Activated naive CD4-positive, alpha-beta T cell treated with Interleukin-2 at 50 U/mL for 16 hours (primary cell): ENCODE measurements at places on chromosomes 1 and 21.

GRCh38 chr1:117685936-117686806, 80.3 kb downstream of the TENT5C start:
- DNase-seq = no peak

DNA sequence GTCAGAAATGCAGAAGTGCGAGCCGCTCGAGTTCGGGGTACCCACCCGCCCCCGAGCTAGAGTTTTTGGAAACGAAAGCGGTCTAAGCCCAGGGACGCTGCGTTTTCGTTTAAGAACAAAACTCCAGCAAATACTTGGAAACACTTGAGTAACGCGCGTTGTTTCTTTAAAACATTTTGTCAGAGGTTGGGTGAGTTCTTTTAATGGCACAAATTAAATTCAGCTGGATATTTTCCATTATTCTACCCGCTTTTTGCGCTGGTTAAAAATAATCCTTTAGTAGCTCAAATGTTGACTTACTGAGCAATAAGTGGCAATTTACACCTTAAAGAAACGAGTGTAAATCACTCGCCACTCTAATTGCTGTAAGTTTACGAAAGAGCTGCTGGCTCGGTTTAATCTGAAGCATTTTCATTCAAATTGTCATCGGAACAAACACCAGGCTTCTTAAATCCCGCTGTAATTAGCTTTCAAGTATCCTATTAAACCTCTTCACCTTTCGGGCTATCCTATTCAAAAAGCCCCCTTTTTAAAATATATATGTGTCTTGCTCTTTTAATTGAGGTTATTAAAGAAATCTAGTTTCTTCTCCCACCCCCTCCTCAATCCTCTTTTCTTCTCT, 1.5 kb downstream of the LHX8 start:
- DNase-seq = no peak

GRCh38 chr21:27493542-27493941, 526.7 kb upstream of the ADAMTS5 start:
- DNase-seq = no peak

DNA sequence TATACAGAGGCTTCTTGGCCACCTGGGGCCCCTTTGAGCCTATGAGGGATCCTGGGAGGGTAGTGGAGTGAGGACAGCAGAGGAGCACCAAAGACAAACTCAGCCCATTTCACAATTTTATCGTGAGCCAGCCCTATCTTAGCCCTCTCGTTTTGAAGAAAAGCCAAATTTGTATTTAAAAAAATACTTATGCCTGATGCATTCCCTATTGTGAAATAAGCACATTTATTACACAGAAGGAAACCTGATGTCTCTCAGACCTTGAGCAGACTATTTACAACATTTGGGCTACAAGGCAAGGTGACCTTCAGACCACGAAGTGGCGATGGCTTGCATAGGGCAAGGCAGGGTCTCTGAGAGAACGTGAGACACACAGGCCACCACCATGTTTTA, 41.3 kb upstream of the H6PD start:
- no peak for DNase-seq

GRCh38 chr1:152165286-152166077, 6.5 kb upstream of the RPTN start:
- DNase-seq = no peak

DNA sequence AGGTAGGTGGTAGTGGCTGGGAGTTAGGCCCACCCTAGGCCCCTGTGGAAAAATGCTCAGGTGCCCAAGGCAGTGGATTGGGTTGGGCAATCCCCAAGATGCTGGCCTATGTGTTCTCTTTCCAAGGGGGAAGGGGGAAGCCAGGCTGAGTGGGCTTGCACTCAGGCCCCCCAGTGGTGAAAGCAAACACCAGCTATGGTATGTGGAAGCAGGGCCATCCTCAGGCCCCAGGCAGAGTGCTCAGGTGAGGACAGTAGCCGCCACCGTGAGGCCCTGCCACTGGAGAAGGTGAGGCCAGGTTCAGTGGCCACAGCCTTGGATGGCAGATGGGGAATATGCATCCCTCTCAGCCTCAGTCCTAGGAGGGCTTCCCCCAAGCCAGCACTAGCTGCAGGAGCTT, 11.8 kb downstream of the LY9 start:
- DNase-seq = no peak
